NCI-H1436 (cell line): ENCODE measurements at places on chromosomes 16 and 17.
A peak's percentile ranks its signal among the peaks of the same experiment; 100 is the strongest.

DNA sequence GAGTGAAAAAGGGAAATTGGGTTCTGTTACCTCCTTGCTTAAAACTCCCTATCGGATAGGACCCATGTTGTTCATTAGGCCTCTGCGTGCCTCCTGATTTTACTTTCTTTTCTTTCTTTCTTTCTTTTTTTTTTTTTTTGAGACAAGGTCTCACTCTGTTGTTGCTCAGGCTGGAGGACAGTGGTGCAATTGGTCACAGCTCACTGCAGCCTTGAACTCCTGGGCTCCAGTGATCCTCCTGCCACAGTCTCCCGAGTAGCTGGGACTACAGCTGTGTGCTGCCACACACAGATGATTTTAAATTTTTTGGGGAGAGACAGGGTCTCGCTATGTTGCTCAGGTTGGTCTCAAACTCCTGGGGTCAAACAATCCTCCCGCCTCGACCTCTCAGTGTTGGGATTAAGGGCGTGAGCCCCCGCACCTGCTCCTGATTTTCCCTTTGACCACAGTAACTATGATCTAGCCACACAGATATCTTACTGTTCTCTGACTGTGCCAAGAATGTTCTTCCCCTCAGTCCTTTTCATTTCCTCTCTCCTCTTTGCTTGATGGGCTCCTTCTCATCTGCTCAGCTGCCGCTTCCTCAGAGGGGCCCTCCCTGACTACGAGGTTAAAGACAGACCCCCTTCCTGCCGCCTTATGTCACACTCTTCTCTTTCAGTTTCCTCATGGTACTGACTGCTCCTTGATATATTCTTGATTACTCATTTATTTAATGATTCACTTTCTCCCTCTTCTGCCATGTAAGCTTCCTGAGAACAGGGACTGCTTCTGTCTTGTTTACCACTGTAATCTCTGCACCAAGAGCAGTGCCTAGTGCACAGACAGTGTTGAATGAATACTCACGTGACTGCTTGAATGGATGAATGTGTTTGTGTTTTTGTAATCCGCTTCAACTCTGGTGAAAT lies 44.3 kb downstream of the LCMT1 start:
- no peak for DNase-seq

- DNase-seq: no peak
Measured at GRCh38 chr17:57284984-57285646, 28.8 kb downstream of the MSI2 start.

DNA sequence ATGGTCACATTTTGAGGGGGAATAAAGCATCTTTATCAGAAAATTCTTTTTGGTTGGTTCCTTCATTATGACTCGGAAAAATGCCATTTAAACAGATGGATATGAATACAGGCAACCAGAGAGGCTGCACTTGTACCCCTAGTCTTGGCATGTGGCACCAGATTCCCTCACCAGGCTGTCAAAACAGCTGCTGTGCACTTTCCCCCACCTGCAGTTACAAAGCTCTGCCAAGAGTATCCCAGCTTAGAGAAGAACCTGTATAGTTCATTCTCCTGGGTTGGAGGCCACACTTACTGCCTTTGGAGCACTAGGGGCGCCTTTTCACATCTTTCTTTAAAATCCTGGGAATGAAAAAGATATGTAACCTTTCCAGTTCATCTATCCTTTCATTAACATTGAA lies 190.3 kb downstream of the KIF2B start:
- DNase-seq: no peak

- DNase-seq: no peak
Measured at GRCh38 chr16:80459331-80459777, 81.4 kb upstream of the DYNLRB2 start.

- no peak for DNase-seq
Measured at GRCh38 chr17:36057911-36058310, 6.2 kb upstream of the CCL18 start.

- no peak for DNase-seq
Measured at GRCh38 chr16:89280546-89281188, 63.2 kb downstream of the ZNF778 start.

- DNase-seq: no peak
Measured at GRCh38 chr16:1794221-1794871, 841 bp upstream of the IGFALS start.

DNA sequence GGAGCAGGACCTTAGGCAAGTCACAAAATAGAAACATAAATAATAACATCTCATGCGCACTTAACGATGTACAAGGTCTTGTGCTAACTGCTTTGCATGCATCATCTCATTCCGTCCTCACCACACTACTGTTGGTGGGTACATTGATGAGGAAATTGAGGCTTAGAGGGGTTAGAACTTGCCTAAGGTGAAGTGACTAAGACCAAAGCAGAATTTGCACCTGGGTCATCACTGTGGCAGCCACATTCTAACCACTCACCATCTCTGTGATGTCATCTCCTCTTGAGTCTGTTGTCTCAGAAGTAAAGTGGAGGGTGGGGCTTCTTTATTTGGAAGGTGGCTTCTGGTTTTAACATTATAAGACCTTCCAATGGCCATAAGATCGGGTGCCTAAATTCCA lies 20.4 kb upstream of the TRIM25 start:
- no peak for DNase-seq

DNA sequence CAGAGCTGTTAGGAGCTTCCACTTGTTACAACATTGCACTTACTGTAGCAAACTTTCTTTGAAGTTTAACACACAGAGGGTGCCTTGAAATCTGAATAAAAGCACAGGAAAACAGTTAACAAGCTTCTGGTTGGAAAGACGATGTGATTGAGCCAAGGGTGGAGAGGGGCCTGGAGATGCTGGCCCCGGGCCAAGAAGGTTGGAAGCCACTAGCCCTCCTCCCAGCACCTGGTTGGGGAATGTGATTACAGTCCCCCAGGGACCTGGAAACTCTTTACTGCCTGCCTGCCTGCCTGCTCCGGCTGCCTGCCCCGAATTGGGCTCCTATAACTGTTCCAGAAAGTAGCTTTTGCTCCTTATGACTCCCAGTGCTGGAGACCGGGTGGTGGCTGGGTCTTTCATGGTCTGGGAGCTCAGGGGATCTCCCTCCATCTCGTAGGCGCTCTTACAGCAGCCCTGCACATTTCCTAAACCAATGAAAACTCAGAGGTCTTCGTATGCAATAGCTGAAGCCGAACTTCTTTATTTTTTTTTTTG lies 48.0 kb upstream of the ZFHX3 start:
- DNase-seq: peak; percentile 66

GRCh38 chr17:54876656-54877195 lies 23.9 kb upstream of the TOM1L1 start:
- DNase-seq: no peak

DNA sequence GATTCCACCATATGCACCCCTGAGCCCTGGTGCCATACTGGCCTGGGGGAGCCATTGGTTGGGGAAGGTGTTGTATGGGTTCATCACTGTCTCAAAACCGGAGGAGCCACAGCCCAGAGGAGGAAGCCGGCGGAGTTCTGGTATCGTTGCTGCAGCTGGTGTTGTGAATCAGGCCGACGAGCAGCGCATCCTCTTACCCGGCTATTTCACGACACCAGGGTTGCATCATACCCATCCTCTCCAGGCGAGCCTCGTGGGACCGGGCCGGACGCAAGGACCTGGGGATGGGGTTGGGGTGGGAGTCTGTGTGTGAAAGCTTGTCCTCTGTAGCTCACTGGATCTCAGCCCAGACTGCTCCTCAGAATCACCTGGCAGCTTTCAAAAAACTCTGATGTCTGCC lies 6.6 kb upstream of the SLC12A3 start:
- no peak for DNase-seq

DNA sequence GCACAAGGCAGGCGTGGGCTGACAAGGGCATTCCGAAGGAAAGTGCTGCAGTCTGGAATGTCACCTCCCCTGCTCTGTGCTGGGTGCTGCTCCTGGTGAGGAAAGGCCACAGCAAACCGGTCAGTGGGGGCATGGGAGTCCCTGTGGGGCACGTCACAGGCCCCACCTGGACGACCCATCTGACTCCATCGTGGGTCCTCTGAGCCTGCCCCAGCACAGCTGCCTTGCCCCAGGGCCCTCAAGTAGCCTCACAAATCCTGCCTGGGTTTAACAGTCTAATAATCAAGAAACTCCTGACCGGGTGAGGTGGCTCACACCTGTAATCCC lies 2.8 kb upstream of the MYO15B start:
- no peak for DNase-seq

GRCh38 chr16:52581530-52581929 lies 34.6 kb upstream of the TOX3 start:
- no peak for DNase-seq

DNA sequence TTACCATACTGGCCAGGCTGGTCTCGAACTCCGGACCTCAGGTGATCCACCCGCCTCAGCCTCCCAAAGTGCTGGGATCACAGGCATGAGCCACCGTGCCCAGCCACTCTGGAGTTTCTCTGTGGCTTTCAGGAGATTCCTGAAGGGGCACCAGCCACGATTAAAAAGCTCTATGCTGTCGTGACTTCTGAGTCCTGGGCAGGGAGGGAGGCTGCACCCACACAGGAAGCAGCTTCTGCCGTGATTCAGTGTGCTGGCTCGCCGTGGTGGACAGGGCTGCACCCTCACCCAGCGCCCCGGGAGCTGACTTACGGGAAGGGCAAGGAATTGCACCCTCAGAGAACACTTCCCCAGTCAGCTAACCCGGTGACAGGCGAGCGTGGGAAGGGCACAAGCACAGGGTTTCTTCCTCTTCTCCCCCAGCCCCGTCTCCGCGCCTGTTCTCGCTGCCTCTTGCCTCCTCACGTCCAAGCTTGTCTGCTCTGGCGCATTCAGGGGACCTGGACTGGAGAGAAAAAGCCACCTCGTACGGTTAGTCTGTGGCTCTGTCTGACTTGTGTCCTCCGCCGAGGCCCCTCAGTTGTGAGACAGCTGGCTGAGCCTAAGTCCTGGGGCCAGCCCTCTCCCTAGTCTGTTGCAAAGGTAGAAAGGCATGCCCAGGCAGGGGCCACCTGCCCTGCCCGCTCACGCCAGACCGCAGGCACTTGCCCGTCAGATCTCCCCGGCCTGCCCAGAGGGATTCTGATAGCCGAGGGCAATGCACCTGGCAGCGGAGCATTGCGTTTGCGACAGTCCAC lies 145.0 kb downstream of the SEC14L1 start:
- DNase-seq: no peak

DNA sequence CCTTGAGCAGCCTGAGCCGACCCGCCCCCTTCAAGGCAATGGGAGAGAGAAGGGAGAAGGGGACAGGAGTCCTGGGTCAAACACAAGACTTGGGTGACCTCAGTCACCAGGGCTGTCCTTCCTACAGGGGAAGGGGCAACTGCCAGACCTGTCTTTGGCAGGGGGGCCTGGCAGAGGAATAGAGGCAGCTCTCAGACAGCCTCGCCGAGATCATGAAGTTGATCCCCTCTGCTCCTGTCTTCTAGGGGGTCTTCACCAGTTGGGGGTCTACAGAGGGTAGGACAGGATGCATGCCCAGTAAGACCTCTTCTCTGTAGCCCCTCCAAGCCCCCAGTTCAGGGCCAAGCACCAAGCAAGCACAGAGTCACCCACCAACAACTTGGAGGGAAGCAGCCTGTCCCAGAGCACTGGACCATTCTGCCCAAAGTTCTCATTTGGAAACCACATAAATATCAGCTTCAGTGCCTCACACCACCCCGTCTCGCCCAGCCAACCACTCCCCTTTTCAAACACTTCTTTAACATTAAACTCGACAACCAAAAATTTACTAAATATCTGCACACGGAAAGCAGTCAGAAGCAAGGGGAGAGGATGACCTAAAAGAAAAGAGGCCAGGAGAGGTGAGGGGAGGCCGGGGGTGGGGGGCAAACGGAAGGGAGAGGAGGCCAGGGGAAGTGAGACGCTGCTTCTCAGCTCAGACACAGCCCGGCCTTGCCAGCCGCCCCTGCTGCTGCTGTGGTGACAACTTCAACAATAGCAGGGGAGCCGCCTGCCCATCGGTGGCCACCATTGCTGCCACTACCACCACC lies 7.7 kb downstream of the DOK4 start:
- DNase-seq: no peak

DNA sequence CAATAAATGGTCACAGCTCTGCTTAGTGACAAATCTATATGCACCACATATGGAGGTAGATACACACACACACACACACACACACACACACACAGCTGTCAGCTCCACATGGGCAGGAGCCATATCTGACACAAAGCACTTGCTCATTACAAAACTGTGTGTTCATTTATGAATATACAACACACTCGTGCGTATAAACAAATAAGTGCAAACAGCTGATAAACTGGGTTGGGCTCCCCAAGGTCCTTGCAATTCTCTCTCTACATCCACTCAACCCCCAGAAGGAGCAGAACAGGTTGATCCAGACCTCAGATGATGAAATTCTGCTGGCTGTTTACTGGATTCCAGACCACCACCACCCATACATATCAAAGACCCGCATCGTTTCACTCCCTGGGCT lies 140.7 kb downstream of the XYLT1 start:
- no peak for DNase-seq

DNA sequence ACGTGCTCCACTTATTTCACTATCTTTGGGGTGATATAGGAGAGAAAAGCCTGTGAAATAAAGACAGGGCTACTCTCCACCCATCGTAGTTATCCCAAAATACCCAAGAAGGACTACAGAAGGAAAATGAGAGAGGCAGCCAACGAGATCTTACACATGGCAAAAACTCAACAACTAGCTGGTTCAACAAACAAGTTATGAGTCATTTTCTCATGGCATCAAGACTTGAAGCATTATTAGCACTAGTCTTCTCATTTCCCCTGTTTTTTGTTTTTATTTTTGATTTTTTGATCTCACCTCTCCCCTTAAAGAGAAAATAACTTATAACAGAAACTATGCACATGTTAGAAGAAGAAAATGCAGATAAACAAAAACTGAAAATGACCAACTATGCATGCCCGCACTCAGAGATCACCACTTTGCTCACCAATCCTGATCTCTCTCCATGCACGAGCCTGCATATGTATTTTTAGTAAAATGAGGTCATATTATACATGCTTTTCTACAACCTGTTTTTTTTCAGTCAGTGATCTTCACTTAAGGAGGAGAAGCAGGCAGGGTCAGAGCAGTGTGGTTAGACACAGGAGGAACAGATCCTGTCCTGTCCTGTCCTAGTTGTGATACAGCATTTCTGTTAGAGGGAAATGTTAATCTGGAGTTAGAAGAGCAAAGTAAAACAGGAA lies 22.8 kb downstream of the FAM117A start:
- no peak for DNase-seq

- no peak for DNase-seq
Measured at GRCh38 chr17:59355702-59356325, 24.4 kb downstream of the YPEL2 start.

DNA sequence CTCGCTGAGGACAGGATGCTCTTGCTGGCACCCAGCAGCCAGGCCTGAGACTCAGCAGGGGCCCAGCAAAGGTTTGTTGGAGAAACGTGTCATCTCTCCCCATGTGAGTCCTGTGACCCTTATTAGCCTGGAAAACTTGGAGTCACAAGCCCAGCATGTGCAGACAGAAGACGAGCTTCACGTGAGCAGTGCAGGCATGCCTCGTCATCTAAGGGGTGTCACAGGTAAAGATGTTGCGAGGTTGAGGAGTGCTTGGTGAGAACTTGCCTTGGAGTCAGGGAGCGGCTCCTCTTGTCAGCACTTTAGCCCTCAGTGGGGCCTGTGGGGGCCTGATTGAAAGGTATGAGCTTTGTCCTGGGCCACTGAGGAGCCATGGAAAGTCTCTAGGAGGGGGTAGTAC lies 2.1 kb upstream of the CTRL start:
- no peak for DNase-seq
